ENCODE measurements at places on chromosomes 6 and 20.

DNA sequence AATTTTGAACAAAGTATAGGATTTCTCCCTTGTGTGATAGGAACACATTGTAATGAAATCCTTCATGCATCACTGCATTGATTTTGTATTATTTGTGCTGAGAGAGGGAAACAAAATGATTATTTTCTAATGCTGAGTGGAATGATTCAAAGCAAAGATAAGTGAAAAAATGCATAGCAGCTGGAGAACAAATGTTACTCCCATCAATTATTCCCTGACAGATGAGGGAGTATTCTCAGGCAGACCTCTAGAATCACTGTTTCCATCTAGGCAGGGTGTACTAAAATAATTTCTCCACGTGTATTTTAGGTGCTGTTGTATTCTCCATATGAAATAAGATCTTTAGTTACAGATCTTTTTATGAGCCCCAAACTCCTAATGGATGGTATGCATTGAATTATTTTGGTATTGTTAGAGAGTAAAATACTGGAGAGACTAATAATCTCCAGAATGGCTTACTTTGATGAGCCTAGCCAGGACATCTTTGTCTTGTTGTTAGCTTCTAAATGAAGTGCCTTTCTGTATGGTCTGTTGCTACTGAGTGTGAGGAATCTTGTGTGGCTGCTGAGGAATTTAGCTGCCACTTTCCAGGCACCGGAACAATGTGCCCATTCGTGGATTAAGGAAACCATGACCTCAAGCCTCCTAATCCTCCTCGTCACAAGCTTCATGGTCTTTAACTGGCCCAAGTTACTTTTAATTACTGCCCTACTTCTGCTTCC lies 39.6 kb downstream of the RNF217 start:
- no peak for DNase-seq

- DNase-seq, result no peak
Measured at GRCh38 chr20:14712302-14712739, 374.9 kb upstream of the FLRT3 start.

GRCh38 chr20:35329435-35330139 lies 37.4 kb upstream of the FAM83C start:
- DNase-seq, result no peak

- no peak for DNase-seq
Measured at GRCh38 chr6:29490552-29490951, 2.8 kb upstream of the MAS1L start.

DNA sequence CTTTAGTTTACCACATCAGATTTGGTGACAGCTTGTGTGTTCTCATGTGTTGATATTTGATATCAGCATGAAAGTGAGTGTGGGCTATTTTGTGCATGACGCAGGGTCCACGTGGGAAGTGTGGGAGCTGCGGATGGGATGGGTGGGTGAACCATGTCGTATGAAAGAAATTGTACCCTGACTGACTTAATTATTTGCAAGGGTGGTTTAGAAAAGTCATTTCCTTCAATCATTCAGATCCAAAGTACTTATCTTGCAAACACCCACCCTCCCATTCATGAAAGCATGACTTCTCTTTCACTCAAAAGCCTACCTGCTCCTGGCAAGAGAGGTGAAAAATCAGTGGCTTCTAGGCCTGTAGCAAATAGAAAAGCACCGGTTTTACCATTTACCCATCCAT lies 91.8 kb upstream of the BACH2 start:
- DNase-seq, result no peak

- no peak for DNase-seq
Measured at GRCh38 chr6:3522561-3523260, 65.9 kb upstream of the SLC22A23 start.

- DNase-seq, result peak; percentile 46
Measured at GRCh38 chr6:19691465-19692167, 145.6 kb upstream of the ID4 start.

DNA sequence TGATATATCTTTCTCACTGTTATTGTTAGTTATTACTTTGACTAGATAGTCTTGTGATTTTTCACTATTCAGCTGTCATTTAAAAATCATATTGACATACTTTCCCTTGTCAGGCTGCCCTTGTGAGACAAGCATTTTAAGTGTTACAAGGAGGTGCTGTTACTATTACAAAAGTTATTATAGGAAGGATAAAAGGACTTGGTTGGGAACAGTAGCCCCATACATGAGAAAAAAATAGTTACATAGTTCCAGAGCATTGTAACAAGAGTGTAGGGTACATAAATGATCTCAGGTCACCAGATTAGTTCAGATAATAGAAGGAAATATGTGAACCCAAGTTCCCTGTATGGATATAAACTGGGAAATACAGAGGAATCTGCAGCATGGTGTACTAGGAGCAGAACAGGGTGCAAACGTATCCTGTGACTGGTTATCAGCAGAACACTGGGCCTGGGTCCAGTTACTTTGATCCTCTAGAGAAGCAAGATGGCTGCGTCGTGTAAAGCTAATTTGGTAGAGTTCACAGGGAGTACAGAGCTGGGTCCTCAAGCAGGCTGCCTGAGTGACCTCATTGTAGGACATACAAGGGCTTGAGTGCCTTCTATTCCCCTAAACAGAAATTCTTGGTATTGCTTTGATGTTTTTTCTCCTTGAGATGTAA lies 38.5 kb upstream of the HDDC2 start:
- no peak for DNase-seq

DNA sequence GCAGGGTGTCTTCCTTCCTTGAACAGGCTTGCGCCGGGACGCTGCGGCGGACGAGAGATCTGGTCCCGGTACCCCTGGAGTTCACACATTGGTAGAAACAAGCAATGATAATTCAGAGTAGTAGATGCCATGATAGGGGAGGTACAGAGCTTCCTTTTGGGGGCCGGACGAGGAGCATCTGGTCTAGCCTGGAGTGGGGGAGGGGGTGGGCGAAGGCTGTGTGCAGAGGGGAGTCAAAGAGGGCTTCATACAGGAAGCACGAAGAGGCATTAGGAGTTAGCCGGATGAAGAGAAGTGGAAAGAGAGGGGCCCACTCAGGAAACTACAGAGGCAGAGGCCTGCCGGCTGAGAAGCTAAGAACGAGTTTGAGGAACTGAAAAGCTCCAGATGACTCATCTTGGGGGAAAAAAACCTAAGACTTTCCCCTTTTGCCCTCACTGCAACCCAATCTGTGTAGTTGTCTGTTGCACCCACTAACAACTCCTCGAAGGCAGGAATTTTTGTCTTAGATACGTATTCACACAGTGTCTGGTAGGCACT lies 611 bp downstream of the CNPY3 start:
- no peak for DNase-seq

DNA sequence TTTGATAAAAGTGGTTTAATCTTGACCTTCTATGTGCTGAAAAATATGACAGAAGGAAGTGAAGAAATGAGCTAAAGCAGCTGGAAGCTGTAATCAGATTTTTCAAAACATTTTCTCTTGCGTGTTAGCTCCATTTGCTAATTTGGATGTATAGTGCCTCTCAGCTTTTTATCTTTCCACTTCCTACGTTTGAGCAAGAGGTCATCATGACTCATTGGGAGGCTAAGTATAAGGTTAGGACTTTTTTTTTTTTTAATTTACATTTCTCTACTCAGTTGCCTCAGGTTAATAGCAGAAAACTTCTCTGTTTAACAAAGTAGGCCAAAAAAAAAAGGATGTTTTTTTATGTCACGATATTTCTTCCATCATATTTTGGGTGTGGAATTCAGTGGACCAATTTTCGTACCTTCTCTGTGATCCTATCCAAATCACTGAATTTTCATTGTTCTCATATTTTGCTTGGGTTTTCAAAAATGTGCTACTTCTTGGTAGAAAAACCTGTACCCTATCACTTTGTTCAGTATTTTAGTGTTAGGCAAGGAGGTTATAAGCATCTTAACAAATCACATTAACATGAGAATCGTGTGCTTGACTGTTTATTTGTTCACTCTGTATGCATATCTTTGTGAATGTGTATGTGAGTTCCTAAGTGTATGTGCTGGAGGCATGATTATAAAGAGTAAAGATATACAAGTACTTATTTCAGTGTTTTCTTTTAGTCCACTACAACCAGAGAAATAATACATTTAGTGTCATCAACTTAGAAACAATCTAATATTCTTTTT lies 1028.3 kb upstream of the EYS start:
- no peak for DNase-seq

GRCh38 chr6:14207448-14207847 lies 89.9 kb downstream of the CD83 start:
- DNase-seq, result no peak

DNA sequence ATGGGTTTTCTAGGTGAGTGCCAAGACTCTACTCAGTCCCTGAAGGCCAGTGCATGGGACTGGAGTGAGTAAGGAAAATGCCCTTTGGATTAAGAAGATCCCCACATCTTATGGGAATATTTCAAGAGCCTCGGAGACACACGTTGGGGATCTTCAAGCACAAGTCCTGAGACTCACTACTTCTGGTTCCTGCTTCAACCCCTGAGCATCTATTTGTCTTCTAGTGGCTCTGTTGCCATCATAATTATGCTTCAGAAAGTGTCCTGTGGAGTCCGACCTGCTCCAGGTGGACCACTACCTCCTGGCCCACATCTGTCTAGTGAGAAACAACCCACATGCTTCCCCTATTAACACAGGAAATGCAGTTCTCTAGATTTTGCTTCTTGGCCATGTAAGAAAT lies at the start of gene OR5V1:
Gene OR5V1, minus strand, starts transcription at position 101 of the 400 bp plus-strand sequence. CDS start 12,670 bp downstream, outside the sequence.
- DNase-seq, result no peak
